Naive thymus-derived CD4-positive, alpha-beta T cell (primary cell): ENCODE measurements at places on chromosomes 7 and 10. TPM values are rescaled to one million over a fixed set of nuclear protein-coding genes. Genes with fewer than 3 reads are reported as not detected.

GRCh38 chr7:15561835-15562234 is at the start of gene AGMO:
Gene AGMO (minus strand): TSS chr7:15562015.
- DNase-seq, result no peak

GRCh38 chr10:59342723-59343122 is 19.6 kb downstream of the FAM13C start:
- DNase-seq, result no peak

- DNase-seq, result no peak
These were observed 65.2 kb downstream of the ATE1 start for GRCh38 chr10:121862649-121863048.

DNA sequence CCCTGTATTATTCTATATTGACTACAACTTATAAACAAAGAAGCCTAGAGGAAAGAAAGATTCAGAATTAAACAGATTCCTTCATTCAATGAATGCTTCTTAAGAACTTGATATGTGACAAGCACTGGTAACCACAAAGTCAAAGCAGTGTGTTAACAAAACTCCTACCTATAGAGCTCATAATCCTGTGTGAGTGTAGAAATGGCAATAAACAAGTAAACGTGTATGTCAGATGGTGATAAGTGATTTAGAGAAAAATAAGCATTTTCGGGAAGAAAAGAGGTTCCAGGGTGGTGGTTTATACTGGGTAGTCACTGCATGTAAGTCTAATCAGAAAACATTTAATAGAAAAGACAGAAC is 141.3 kb downstream of the JMJD1C start:
- DNase-seq, result no peak

GRCh38 chr7:74199551-74200355 is 10.1 kb upstream of the LAT2 start:
- no peak for DNase-seq

DNA sequence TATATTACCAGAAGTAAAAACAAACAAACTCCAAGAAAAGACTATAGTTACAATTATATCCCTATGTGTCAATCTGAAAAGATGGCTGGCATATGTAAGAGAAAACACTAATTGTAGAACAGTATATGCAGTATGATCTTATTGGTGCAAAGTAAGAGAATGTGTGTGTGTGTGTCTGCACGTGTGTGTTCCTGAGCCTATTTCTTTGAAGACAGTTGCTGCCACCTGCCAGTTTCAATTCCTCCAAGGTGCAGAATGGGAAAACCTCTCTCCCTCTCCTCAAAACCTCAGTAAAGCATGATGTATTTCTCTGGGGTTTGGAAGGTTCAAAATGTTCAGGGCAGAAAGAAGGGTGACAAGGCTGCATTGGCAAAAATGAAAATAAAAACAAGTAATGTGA is 8.8 kb upstream of the SFTPA1 start:
- DNase-seq, result no peak

- no peak for DNase-seq
These were observed 368.7 kb downstream of the AUTS2 start for GRCh38 chr7:69966766-69967591.

DNA sequence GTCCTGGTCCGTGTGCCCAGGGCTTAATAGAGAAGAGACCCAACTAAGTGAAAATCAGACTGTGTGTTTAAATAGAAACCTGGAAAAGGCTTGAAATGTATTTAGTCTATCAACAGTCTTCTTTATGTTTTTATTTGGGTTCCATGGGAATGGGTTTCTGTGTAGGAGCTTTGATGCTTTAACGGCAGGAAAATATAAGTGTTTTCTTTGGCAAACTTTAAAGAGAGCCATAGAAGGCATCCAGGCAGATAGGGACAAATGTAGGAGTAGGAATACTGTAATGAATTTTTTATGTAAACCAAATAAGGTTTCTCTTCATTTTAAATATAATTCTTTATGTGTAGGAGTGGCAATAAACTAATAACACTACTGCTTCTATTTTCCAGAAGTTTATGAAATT is 989.0 kb downstream of the GATA3 start:
- no peak for DNase-seq

- DNase-seq, result no peak
These were observed 371.1 kb downstream of the LRRTM3 start for GRCh38 chr10:67296926-67297325.

- DNase-seq, result no peak
These were observed 280.9 kb upstream of the AKR1E2 start for GRCh38 chr10:4545062-4545461.

DNA sequence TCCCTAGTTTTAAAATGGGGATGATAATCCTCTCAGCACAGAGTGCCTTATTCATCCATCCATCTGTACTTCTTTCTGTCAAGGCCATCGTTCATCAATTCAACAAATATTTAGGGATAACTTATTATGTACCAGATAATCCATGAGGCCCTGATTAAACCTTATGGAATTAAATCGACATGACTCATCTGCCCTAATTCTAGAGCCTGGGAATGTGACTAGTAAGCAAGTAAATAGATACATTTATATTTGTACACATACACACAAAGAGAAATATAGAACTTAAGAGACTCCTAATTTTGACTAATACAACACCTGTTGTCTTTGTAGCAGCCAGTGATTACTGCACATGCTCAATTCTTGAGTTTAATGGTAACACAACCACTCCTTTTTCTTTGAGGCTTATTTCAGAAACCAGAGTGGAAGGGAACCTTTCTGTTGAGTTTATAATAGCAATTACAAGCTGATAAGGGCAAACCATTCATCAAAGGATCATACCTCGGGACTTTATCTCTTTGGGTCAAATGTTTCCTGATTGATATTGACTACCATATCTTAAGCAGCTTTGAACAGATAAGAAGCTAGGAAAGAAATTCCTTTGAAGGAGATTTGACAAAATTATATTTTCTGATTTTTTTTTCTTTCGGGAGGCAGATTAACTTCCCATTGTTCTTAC is 122.7 kb downstream of the ARID5B start:
- no peak for DNase-seq

DNA sequence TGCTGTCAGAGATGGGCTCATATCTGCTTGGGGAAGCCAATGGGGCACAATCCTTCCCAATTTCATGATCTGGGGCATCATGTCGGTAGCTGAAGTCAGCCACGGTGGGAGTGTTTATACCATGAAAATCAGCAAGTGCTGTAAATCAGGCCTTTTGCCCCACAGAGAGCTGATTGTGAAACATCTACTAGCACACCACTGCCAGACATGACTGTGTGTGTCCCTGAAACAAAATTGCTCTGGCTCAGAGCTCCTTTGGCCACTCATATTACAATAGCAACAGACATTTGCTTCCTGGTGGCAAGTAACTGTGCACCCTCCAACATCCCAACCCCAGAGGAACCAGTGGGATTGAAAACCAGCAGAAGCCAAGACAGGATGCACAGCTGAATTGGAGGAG is 23.7 kb downstream of the GPR26 start:
- DNase-seq, result no peak

GRCh38 chr7:140069298-140069949 is 6.7 kb upstream of the PARP12 start:
- DNase-seq, result no peak

- no peak for DNase-seq
These were observed 22.4 kb downstream of the VIPR2 start for GRCh38 chr7:159122276-159122675.

- no peak for DNase-seq
These were observed 48.6 kb downstream of the CUL1 start for GRCh38 chr7:148747274-148747673.

GRCh38 chr10:131444286-131444685 is 132.8 kb upstream of the TCERG1L start:
- no peak for DNase-seq

GRCh38 chr7:5699467-5700384 is 81.7 kb downstream of the RNF216 start:
- peak; percentile 50 for DNase-seq

DNA sequence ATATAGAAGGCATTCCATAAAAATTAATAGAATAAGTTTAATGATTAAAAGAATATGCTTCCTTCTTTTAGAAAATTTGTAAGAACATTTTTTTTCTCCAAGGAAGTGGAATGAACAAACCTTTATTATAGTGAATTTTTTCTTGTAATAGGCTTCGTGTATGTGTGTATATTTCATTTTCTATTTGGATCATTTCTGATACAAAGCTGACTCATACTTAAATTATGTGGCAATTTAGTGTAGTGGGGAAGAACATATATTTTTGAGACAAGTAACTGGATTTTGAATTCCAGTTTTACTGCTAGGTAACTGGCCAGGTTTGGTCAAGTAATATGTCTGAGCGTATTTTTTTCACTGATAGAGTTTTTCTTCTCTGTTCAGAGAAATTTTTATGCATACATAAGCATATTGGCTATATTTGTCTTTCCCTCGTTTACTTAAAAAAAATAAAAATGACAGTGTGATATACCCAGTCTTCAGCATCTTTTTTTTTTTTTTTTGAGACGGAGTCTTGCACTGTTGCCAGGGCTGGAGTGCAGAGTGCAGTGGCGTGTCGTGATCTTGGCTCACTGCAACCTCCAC is 50.8 kb downstream of the CDK13 start:
- DNase-seq, result no peak

DNA sequence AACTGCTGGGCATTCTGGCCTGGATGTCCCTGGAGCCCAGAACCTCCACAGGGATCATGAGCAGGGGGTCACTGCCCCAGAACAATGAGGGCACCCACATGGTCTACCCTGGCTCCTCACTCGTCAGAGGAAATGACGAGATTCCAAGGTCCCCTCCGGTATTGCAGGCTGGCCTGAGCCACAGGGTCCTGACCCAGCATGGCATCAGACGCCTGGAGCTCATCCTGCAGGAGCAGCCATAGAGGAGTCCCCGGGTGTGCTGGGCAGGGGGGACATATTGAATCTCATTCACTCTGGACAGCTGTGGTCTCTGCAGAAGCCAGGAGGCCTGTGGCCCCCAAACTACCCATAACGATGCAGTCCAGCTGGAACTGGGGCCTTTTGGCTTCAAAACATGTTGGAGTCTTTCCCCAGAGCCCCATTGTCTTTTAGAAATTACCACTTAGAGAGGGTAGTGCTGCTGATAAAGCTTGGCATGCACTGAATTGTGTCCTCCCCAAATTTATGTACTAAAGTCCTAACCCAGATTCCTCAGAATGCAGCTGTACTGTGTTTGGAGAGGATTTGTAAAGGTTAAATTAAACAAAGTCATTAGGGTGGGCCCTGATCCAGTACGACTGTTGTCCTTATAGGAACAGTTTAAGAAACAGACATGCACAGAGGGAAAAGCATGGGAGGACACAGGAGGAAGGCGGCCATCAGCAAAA is 27.7 kb downstream of the ANXA8 start:
- DNase-seq, result no peak

DNA sequence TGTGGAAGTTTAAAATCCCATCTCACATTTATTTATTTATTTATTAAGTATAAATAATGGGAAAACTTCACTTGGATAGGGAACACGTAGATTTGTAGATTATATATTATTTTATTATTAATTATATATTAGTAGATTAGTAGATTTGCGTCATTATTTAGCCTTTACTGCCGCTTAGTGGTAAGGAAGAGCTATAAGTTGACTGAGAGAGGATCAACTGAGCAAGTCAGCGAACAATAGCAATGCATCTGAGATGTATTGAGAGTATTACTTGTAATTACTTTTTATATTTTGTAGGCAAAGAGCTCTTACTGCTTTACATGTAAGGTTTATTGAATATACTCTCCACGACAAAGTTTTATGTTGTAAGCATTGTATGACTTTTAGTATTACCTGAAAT is 244.5 kb upstream of the ANKRD30A start:
- no peak for DNase-seq

- DNase-seq, result no peak
These were observed 5.7 kb downstream of the LDB3 start for GRCh38 chr10:86673827-86674581.

GRCh38 chr10:3683560-3683959 is 101.4 kb downstream of the KLF6 start:
- DNase-seq, result no peak

DNA sequence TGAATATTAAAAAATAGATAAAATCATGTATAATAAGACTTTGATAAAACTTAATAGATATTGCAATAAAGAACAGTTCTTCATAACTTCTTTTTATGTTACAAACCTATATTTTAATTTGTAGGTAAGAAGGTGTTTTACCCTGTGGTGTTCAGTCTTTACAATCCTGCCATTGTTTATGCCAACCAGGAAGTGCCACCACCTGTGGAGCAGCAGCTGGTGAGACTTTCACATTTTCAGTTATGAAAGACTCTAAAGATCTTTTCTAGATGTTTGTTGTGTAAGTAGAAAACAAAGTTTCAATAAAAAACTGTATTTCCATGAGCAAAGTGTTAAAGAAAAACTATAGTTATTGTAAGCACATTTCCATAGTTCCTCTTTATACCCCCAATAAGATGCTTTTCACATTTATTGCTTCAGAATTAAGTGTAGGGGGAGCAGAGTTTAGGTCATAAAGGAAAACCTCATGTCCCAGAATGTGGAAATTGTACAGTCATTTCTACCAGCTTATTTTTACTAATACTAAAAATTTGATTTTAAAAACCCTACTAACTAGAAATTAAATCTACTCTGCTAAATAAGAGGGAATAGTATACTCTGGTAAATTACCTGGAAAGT is 28.7 kb downstream of the CSGALNACT2 start:
- DNase-seq, result no peak

GRCh38 chr10:1608851-1609647 is 128.3 kb downstream of the ADARB2 start:
- no peak for DNase-seq

GRCh38 chr7:4886671-4887070 is 3.2 kb upstream of the RADIL start:
- DNase-seq, result no peak

GRCh38 chr10:88792661-88793060 is 9.9 kb upstream of the LIPM start:
- no peak for DNase-seq

- DNase-seq, result no peak
These were observed 64.1 kb downstream of the DOCK1 start for GRCh38 chr10:126969310-126969709.

DNA sequence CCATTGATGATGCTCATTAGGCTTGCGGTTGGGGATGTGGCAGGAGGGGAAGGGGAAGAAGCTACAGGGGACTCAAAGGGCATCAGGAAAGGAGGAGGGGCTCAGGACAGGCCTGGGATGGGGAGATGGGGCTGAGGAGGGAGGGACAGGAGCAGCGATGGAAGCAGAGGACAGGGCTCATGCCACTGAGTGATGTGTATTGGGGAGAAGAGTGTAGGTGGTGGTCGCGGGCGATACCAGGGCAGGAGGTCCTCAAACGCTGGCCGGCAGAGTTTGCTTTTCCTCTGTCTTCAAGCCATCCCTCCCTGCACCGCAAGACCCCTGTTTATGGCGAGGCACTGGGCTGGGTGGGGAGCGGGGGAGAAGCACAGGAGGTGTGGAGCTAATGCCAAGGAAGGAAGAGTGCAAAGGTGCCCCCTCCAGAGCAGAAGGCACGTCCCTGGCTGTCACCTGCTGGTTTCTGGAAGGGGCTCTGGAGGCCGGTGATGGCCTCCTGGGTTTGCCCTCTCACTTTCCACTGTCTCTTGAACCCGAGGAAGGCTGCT is 134.7 kb downstream of the SVIL start:
- DNase-seq, result no peak

The SPDYE8 gene
- not detected for total RNA-seq

The GPRIN2 gene
- total RNA-seq, result not detected in 2 replicates

The NKX1-2 gene
- total RNA-seq, result not detected

The MYL10 gene
- total RNA-seq, result not detected in 2 replicates

The FXYD4 gene
- not detected for total RNA-seq

The HYAL4 gene
- not detected for total RNA-seq

The NODAL gene
- total RNA-seq, result not detected

The NXPH1 gene
- total RNA-seq, result not detected

The ARID5B gene
- total RNA-seq, result 57.3 and 60.8 TPM in 2 replicates

The MDFIC gene
- total RNA-seq, result 49.2 TPM

The FRMPD2 gene
- not detected in 2 replicates for total RNA-seq

The HABP2 gene
- not detected for total RNA-seq

The PTF1A gene
- total RNA-seq, result not detected in 2 replicates

The SPDYE16 gene
- 0.49 TPM for total RNA-seq
